ENCODE measurements at places on chromosomes 7 and 10.

DNA sequence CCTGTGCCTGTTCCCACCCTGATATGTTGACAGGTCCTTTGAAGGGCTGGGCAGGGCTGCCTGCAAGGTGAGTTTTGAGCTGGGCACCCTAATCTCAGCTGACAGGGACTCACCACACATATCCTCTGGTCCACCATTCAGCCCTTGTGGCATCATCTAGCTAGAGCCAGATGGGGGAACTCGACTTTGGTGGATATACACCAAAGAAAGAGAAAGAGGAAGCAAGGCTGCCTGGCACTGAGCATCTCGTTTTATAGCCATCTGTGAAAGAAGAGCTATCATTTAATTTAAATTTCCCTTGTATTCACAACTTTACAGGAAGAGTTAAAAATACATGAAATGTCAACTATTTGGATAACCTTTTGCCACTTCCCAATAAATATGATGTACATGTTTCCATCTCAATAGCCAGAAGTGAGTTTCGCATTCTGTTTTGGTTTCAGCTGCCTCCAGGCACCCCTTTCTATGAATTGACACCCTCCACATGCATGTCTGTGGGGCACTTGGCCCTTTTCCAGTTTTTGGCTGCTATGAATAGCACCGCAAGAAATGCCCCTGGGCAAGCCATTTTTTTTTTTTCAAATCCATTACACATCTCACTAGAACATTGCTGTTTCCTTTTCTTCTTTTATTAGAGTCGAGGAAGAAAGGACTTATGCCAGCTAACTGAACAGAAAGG, 22.9 kb upstream of the GRB10 start:
- DNase-seq = no peak

- DNase-seq = no peak
Observed at GRCh38 chr7:19463581-19463980, 245.3 kb downstream of the POLR1F start.

GRCh38 chr10:98367604-98368451, 47.2 kb downstream of the PYROXD2 start:
- DNase-seq = no peak

DNA sequence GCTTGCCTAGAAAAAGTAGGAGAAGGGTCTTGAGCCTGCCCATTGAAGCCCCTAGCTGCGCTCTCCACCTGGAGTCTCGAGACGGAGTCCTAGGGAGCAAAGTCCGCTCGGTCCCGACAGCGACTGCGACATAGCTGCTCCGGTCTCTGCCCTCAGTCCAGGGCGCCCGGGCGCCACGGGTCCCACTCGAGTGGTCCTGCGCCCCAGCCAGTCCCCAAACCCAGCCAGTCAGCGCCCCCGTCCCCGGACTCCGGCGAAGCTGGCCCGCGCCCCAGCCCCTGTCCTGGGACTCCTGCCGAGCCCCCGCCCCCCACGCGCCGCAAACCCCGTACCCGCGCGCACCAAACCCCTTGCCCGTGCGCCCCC, 490 bp downstream of the TNS3 start:
- DNase-seq = peak; percentile 44

- no peak for DNase-seq
Observed at GRCh38 chr10:9222917-9223316, 1168.4 kb downstream of the GATA3 start.

- no peak for DNase-seq
Observed at GRCh38 chr10:18273039-18273438, 132.8 kb downstream of the CACNB2 start.

DNA sequence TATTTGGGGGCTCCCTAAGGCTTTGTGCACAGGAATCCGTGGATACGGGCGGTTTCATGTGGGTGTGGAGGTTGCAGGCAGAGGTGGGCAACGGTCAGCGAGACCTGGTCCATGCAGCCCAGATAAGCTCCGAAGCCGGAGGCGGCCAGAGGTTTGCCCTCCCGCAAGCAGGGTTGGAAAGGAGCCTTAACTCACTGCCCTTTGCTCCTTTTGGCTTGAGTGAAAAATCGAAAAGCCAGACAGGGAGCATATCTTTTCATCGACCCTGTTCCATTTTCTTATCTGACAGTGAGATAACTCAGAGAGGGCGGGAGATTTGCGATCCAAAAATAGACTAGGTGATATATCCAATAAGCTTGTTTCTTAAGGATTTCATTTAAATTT, 1.5 kb downstream of the GRM3 start:
- peak; percentile 17 for DNase-seq

DNA sequence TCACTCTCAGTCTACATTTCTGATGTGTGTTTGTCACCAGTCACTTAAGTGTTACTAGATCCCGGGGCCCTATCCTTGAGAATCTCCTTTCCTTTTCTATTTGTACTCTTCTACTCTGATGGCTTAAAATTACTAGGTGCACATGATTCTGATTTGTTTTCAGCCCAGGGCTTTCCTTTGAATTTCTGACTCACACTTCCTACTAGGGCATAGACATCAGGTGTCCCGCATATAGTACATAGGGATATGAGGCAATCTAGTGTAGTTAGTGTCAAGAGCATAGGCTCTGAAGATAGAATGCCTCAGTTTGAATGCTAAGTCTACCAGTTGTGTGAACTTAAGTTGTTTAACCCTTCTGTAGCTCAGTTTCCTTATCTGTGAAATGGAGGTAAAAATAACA, 49.4 kb upstream of the LRRN3 start:
- no peak for DNase-seq

- DNase-seq = peak; percentile 57
Observed at GRCh38 chr10:4151466-4151865, 366.5 kb upstream of the KLF6 start.

DNA sequence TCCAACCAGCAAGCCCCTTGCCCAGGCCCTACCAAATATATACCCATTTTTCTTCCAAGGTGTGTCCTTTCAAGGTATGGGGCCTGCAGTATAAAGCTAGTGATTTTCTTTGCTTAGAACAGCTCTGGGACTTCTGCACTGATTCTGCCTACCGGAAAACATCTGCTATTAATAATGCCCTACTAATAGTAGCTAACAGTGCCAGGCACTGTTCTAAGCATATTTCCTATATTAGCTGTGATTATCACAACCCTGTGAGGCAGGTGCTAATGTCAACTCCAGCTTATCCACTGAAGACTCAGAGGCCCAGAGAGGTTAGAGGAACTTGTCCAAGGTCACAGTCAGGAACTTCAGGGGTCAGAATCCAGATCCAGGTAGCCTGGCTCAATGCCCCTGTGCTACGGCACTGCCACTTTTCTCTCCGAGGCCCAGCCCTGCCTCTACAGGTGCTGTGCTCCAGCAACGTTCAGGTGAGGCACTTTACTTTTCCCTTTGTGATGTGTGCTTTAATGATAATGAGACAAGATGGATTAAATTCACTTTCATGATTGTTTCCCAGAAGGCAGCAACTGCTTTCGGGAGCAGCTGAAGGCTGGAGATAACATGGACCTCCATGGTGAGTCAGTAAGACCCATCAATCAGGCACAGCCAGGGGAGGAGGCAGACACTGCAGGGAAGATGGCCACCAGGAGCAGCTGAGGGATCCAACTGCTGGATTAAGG, 26.7 kb downstream of the TAS2R41 start:
- no peak for DNase-seq

DNA sequence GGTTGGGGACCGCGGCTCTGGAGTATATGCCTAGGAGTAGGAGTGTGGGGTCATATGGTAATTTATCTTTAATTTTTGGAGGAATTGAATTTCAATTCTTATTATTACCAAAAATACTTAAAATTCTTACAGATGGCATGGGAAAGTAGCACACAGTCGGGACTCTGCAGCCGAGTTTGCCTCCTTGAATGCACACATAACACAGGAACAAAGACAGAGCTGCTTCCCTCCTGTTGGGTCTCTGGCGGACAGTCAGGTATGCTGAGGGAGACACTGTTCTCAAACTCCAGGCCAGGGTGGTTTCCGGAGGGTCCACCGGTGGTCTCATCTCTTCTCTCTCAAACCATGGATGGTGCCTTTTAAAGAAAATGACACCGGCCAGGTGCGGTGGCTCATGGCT, 32.7 kb downstream of the GRIFIN start:
- DNase-seq = no peak

DNA sequence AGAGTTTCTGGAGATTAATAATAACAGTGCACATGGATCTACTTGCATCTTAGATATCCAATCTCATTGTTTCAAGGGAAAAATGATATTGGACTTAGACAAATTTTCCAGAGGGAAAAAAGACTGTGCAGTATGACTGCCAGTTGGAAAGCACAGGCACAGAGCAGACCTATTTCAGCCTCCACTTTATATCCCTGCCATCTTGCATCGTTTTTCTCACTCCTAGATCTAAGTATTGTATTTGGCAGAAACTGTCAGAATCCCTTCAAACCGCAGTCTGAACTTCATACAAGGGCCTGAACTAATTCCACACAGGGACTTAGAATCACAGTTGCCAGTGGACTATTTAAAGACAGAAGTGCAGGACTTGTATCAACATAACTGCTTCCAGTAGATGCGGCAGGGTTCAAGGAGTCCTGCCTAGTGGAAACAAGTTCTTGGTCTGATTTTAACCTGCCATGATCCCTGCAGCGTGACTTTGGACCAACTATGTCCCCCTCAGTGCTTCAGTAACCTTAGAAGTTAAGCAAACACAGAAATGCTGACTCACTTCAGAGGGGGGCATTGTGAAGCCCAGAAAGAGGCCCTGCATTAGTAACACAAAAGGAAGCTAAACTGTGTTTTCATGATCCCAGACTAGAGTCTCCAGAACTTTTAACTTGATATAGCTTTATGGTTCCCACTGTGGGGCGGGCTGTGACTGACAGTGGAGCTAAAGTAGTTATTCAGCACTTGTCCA, 95.7 kb upstream of the PALS2 start:
- DNase-seq = peak; percentile 27

- no peak for DNase-seq
Observed at GRCh38 chr10:83122336-83122735, 1017.0 kb upstream of the GHITM start.

DNA sequence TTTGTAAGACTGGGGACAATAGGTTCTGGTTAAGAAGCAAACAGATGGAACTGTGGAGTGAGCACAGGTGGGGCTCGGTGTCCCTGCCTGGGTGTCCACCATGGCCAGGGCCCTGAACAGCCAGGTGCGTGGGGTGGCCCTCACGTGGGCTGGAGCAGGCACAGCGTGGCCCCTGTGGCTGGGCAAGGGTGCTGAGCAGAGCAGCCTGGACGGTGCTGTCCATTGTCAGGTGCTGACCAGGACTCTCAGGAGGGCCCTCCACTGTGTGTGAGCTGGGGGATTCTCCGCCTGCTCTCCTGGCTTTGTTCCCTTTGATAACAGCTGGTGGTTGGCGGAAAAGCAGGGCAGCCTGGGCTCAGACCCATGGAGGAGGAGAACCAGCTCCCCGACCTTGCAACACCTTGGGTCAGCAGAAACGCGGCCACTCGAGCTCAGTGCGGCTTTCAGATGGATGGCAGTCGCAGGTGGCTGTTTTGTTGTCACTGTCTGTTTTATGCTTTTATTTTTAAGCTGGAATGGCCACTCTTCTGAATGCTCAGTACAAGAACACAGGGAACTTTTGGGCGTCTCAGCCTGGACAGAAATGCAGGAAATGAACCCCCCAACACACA, 273.9 kb upstream of the ADARB2 start:
- DNase-seq = peak; percentile 41

DNA sequence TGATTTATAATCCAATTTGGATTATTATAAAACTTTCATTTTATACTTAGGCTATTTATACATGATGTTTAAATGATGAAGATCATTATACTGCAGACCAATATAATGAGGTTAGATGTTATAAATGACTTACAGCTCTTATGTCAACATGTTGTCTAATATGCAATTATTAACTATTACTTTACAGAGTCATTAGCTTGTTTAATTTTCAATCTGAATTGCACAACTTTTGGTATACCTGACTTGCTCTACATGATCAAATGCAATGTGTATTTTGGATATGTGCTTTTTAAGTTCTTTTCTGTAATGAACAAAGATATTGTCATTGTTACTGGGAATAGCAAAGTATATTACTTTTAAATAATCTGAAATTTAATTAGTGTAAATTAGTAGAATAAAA, 569 bp downstream of the CD36 start:
- DNase-seq = no peak

GRCh38 chr7:25842201-25842733, 309.7 kb upstream of the NFE2L3 start:
- no peak for DNase-seq

- DNase-seq = no peak
Observed at GRCh38 chr7:5332579-5332978, 49.8 kb downstream of the SLC29A4 start.

- DNase-seq = no peak
Observed at GRCh38 chr10:12413369-12413711, 64.0 kb downstream of the CAMK1D start.

GRCh38 chr7:133478591-133479135, 225.8 kb downstream of the EXOC4 start:
- DNase-seq = no peak

GRCh38 chr7:143284591-143285469, at the start of gene TMEM139:
Gene TMEM139, plus strand, starts transcription at chr7:143284958. Its CDS starts 1,000 bp downstream, at chr7:143285958.
- DNase-seq = peak; percentile 73

GRCh38 chr7:142897691-142898090, 12.1 kb upstream of the TRPV6 start:
- no peak for DNase-seq

DNA sequence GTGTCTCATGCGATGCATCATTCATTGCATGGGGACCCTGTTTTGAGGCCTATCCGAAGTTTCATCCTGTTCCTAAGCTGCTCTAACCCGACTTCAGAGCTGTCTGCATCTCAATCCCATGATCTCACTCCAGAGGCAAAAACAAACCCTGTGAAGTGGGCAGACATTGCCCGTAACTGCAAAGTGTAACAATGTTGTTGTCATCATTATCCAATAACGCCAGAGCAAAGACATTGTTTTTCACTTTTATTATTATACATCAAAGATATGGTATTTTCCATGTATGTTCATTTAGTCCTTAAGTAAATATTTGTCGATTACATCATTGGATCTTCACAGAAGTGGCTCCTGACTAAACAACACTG, 246.7 kb downstream of the KLF6 start:
- no peak for DNase-seq

- no peak for DNase-seq
Observed at GRCh38 chr7:16999541-17000267, 117.9 kb upstream of the AGR3 start.

- DNase-seq = no peak
Observed at GRCh38 chr10:113920875-113921274, 66.4 kb downstream of the NHLRC2 start.

- no peak for DNase-seq
Observed at GRCh38 chr10:76695069-76695468, 942.5 kb downstream of the KCNMA1 start.
